Stimulated activated CD8-positive, alpha-beta memory T cell treated with anti-CD3 and anti-CD28 coated beads, Interleukin-4, amount 100 ng/mL, for 1 hour (primary cell): ENCODE measurements at places on chromosomes 5 and 9.

DNA sequence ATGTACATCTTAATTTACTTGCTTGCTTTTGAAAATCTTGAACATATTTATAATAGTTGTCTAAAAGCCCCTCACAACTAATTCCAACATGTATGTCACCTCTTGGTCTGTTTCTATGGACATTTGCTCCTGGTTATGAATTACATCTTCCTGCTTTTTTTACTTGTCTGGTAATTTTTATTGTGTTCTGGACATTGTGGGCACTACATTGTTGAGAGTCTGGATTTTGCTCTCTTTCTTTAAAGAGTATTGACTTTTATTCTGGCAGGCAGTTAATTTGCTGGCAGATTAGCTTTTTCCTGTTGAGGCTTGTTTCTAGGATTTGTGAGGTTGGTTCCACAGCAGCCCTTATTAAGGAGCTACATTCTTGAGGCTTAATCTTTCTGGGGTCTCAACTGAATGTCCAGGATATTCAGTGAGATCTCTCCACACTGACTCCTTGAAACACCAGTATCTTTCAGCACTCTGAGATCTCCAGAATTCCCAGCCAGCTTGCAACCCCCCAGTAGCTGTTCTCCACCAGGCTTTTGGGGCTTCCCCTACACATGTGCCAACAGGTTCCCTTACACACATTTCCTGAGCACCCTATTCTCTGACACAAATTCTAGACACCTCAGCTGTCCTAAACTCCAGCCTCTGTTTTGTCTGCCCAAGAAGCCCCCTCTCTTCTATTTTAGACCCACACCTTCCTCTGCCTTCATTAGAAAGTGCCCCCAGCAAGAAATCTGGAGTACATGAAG is 27.4 kb downstream of the KIAA1191 start:
- no peak for DNase-seq

GRCh38 chr9:89564346-89564878 is 40.4 kb upstream of the GADD45G start:
- DNase-seq, result no peak

DNA sequence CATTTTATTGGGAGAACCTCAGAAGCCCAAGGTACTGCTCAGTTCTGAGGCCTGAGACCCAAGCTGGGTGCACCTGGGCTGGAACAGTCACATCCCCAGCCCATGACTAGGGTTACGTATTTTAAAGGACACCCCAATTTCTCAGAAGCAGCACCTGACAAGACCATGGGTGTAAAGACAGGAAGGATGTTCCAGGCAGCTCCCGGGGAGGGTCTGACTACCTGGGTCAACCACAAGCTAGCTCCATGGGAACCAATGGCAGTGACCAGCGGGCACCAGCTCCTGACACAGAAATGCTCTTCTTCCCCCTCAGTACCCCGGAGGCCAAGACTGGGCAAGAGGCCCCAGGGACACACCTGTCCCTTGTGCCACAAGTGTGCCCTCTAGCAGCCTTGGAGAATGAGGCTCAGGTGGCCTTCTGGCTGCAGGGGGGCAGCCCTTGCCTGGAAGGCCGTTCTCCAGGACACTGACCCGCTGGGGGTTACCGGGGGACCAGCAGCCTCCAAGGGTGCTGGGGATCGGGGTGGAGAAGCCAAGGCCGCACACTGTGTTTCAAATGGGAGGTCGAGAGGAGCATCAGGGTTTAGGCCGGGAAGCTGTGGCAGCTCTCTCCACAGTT is 52.6 kb downstream of the IPPK start:
- no peak for DNase-seq

- DNase-seq, result no peak
These were observed 15.0 kb downstream of the TBC1D2 start for GRCh38 chr9:98240475-98240874.

- DNase-seq, result no peak
These were observed 117.8 kb downstream of the CCDC192 start for GRCh38 chr5:127820910-127821553.

GRCh38 chr5:150544611-150545219 is 36.8 kb downstream of the NDST1 start:
- DNase-seq, result peak; percentile 14

- DNase-seq, result no peak
These were observed 90.8 kb upstream of the PRRC1 start for GRCh38 chr5:127426661-127427060.
